OCI-M1 (cell line): ENCODE measurements at places on chromosomes 7 and 10.

DNA sequence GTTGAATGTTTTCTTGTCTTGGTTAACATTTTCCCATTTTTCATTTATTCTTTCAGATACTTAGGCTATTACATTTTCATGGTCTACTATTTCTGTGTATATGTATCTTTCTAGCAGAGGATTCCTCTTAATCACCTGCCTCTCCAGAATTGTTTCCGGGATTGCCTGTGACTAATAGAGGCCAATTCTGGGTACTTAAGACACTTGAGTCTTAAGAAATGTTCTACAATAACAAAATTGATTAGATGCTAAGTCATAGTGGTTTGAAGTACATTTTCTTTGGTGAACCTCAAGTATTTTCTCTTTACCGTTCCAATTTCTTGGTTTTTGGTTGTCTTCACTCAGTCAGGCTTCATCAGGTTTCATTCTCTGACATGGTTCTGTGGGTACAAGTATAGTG, 26.4 kb downstream of the BBS9 start:
- no peak for DNase-seq

- peak; percentile 99 for DNase-seq
These were observed 32.5 kb downstream of the MTERF1 start for GRCh38 chr7:91847876-91848588.

DNA sequence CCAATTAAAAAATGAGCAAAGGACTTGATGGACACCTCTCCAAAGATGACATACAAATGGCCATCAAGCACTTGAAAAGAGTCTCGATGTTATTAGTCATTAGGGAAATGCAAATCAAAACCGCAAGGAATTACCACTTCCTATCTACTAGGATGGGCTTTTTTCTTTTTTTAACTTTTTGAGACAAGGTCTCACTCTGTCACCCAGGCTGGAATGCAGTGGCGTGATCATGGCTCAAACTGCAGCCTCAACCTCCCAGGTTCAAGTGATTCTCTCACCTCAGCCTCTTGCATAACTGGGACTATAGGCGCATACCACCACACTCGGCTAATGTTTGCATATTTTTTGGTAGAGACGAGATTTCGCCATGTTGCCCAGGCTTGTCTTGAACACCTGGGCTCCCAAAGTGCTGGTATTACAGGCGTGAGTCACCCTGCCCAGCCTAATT, 13.6 kb downstream of the NKX1-2 start:
- no peak for DNase-seq

DNA sequence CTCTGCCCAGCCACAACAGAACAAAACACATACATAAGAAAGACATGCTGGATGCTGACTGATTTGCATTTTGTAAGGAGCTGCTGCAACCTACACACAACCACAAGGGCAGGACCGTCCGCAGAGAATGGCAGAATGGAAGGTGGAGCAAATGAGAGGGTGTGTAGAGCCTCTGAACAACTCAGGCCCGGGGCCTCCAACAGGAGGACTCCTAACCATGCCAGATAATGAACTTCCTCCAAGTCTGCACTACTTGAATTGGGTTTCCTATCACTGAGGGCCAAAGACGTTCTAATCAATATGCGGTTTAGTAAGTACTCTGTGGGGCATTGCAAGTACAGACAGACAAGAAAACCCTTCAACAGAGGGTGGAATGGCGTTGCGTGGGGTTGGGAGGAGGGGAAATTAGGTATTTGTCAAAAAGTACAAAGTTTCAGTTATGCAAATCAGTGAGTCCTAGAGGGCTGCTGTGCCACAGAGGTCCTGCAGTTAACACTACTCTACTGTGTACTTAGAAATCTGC, 14.6 kb downstream of the VOPP1 start:
- DNase-seq = peak; percentile 88

DNA sequence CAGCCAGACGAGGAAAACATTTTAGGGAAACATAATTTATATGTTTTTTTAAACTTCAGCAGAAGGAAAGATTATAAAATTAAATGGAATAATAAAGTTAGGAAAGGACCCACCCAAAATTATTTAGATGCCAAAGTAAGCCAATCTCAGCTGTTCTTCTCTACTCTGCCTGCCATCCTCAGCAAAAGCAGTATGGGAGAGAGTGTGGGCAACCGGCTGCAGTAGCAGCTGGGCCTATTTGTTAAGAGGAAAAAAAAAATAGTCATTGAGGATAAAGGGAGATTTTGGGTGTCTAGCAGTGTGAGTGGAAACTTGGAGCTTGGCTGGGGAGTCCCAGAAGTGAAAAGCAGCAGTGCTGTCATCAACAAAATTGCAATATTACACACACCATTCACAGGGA, 15.4 kb downstream of the SEMA3E start:
- no peak for DNase-seq

- no peak for DNase-seq
These were observed 26.9 kb downstream of the LYZL1 start for GRCh38 chr10:29315814-29316213.

DNA sequence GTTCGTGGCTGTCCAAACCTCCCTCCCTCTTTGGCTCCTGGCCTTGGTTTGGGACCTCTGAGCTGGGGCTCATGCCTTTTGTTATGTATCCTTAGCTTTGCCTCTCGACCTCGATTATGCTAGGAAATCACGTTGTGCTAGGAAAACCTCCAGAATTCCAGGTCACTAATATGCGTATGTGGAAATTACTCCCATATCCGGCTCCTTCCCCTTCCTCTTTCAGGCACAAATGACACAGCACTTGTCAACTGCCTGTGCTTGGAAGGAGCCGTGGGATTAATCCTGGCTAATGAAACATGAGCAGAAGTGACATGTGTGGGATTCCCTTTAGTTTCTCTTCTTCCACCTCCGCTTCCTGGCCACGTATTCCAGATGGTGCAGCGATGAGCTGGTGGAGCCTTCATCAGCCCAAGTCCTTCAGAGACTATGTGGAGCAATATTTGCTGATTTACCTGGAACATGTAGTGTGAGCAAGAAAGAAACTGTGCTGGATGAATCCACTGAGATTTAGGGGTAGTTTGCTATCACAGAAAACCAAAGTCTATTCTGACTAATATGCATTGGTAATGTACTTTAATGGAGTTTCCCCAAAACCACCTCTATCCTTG, 149.2 kb downstream of the REEP3 start:
- no peak for DNase-seq

DNA sequence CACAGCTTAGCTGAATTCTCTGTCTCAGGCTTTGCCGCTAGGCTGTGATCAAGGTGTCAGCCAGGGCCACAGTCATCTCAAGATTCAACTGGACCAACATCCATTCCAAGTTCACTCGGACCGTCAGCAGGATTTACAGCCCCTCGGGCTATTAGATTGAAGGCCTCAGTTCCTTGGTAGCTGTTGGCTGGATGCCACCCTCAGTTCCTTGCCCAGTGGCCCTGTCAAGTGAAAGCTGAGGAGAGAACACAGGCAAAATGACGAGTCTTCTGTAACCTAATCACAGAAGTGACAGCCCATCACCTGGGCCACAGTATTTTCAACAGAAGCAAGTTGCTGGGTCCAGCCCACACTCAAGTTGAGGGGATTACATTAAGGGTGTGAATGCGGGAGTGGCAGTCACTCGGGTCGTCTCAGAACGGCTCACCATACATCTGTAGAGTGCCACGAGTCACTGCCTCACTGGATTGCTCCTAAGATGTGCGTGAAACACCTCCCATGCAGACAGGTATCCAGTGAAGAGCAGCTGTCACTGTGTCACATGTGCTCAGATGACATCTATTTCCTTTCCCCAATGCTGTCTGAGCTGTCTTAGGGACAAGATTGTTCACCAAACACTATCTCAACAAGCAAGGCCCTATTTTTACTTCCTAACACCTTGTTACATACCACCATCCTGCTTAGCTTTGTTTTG, 78.9 kb upstream of the PRLHR start:
- DNase-seq = no peak

DNA sequence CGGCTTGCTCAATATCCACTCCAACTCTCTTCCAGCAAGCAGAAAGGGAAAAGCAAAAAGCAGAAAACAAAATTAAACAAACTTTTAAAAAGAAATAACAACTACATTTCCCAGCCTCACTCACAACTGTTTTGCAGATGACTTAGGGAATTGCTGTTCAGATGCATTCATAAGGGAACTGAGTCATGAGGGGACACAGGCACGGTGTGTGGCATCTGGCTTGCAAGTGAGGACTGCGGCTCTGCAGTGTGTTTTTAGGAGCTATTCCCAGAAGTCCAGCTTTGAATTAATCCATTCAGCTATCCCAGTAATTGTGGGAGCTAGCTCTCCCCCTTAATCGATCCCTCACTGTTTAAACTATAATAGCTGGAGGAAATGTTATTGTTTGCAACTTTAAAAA, 30.3 kb downstream of the PTN start:
- DNase-seq = no peak

- DNase-seq = no peak
These were observed 595 bp upstream of the SFXN4 start for GRCh38 chr10:119166118-119166500.

DNA sequence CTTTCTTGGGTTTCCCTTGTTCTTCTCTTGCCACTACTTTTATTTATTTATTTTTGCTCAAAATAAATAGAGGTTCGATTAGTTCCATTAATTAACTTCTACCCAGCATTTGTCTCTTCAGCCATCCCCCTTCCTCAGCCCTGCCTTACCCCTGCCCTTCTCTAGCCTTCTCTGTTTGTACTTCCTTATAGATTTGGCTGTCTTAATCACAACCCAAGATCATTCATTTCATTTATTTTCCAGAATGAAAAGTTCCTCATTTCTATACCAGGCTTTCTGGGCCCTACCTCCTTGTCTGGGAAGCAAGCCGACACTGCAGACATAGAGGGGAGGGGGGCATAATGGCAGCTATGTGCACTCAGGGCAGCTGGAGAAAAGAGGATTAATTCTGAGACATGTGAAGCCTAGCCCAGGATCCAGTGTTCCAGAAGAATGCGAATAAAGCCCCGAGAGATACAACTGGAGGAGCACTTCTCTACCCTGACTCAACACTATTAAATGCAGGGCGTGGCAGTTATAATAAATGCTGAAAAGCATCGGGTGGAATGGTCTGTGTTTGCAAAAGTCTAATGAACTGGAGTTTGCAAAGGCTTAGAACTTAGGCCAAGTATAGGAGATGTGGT, 6.4 kb upstream of the PDCD4 start:
- DNase-seq = peak; percentile 76

GRCh38 chr10:58979711-58980110, 196.7 kb upstream of the PHYHIPL start:
- no peak for DNase-seq

DNA sequence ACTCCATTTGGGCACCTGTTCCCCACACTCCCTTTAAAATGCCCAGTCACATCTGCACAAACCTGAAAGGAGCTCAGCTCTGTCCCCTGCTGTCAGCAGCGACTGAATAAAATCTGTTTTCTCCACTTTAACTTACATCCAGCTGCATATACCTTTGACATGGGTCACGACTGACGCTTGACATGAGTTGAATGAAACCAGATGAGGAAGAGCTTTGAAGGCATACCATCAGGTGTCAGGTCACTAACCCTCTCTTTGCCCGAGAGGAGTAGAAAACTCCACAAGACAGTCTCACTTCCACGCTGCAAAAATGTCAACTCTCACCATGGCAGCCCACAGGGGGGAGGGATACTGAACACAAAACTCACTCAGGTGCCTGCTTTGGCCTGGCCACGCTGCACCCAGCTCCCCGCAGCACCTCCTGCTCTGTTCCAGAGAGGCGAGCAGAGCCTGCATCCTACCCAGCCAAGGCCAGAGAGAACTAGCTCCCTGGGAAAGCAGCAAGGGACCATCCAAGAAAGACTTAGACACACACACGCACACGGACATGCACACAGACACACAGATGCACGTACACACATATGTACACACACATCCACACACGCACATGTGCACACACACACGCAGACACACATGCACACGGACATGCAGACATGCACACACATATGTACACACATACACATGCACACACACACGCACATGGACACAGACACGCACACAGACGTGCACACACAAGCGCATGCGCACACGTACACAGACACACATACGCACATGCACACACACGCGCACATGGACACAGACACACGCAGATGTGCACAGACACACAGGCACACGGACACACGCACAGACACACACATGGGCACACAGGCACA, 191.0 kb downstream of the MAD1L1 start:
- no peak for DNase-seq

GRCh38 chr7:109009636-109010035, 440.0 kb downstream of the DNAJB9 start:
- no peak for DNase-seq

DNA sequence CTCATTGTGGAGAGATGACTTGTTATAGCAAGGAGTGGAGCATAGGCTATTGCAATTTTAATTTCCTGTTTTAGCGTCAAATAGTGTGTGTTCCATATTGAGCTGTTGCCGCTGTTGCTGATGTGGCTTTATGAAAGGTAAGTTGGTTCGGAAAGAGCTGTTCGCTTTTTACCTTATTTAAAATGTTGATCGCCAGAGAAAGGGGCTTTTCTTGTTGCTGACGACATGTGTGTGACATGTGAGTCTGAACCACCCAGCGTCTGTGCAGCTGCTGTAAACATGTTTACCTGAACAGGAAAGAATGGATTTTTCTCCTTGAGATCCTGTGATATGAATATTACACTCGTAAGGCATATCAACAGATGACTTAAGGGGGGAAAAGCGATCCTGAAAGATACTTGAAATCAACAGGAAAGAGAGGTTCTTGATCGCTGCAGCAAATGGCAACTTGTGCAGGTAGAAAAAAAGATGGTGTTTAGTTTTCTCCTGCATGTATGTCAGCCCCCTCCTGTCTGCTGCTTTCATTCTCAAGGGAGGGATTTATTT, 2.5 kb downstream of the ZEB1 start:
- no peak for DNase-seq

DNA sequence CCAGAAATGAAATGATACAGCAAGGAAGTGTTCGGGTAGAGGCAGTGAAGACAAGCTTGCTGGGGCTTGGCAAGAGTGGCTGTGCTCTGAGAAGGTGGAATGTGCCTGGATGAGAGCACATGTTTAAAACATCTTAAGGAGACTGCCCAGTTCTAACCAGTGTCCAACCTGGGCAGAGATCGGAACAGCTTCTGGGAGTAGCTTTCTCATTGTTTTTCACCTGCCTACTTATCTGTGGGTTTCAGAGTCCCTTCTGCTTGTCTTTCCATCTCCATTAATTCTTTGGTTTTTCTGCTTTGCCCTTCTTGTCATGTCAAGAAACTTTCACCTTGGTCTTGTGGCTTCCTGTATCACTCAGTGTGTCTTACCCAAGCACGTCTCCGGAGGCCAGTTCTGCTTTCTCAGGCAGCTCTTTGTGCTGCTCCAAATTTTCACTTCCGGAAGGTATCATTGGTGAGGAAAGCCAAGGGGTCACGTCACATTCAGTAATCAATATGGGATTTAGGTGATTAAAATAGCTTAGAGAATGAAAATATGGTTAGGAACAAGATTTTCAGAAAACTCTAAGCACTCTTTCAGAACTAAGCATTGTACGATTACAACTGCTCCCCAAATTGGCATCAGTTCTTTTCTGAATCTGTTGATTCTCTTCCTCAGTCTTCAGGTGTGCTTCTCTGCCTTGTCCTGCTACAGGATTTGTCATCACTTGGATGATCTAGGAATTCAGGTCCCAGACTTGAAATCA, 5.5 kb upstream of the LAMB4 start:
- DNase-seq = no peak

DNA sequence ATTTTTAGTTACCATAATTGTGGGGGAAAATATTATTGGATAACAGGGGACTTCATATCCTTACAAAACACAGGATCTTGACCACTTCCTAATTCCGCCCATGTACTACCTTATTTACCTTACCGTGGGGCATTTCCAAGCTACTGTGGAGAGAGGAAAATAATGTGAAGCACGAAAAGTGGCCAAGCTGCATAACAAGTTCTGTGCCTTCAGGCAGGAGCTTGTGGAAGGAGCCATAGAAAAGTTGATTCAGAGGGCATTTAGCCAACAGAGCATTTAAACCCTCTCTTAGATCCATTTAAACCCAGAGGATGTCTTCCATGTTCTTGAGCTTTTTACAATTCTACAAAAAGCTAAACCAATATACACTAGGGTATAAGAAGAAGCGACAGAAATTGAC, 41.6 kb downstream of the DNAJB9 start:
- no peak for DNase-seq
